Colonic mucosa (tissue), 4 donors: ENCODE measurements at places on chromosomes 2 and 18.

DNA sequence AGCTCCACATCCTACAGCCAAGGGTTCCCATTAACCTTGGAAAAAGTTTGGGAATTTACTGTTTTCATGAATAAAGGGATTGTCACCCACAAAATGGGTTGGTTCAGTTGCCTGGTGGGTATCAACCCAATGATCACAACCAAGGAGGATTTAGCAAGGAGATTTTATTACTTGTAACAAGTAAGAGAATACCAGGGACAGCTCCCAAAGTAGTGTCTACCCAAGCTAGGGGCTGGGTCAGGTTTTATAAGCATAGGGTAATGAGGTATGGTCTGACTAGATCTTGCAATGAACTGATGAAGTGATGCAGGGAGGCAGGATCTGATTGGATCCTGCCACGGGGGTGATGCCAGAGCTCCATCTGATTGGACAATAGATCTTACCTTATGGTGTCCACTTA lies 681.8 kb downstream of the SLC4A3 start:
- no peak for DNase-seq

DNA sequence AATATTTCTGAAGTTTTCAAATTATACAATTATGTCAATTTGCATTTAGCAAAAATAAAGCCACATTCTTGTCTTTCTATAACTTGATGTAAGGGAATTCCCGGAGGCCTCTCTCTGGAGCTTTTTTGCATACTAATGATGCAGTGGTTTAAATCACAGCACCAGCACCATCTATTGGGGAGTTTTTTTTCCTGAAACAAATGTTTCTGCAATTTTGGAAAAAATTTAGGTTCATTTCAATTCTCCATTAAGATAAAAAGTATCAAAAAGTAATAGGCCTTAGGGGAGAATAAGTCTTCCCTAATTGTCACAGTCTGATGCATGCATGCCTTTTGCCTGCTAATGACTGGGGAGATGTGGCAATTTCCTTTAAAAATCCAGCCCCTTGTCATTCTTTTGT lies 13.5 kb downstream of the CBLN2 start:
- no peak for DNase-seq

GRCh38 chr18:42583283-42583731 lies 532.2 kb downstream of the RIT2 start:
- DNase-seq, result no peak

DNA sequence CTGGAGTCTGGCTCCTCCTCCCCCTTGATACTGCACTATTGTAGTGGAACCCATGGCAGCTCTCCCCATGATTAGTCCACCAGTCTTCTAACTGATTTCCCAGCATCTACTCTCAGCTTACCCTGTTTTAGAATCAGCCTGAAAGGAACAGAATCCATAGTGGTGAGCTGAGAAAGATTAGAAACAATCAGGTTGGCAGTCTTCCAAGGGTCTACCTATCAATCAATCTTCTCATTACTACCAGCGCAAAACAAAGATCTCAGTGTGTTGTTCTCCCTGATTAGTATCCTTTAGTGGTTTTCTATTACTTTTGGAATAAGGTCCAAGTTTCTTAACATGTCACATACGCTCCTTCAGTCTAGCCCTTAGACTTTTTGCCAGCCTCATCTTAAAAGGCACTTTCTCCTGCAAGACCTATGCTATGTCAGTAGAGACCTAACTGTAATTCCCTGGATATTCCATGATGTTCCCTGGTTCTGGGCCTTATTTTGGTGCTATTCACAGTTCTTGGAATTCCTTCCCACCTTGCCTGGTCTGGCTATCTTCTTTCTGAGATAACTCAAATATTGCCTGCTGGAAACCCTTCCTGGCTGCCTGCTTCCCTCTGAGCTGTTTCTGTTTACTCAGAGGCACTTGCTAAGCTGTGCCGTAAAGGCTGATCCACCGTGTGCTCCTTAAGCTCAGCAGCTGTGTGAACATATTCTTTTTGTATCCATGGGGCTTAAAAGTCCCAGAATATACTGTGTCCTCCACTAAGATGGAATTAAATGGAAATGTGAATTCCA lies 32.6 kb downstream of the LAMA3 start:
- DNase-seq, result no peak
